Activated CD8-positive, alpha-beta memory T cell treated with anti-CD3 and anti-CD28 coated beads for 48 hours (primary cell): ENCODE measurements at places on chromosomes 5 and 9.

GRCh38 chr5:64796301-64796700 lies 27.6 kb downstream of the CWC27 start:
- DNase-seq = no peak

DNA sequence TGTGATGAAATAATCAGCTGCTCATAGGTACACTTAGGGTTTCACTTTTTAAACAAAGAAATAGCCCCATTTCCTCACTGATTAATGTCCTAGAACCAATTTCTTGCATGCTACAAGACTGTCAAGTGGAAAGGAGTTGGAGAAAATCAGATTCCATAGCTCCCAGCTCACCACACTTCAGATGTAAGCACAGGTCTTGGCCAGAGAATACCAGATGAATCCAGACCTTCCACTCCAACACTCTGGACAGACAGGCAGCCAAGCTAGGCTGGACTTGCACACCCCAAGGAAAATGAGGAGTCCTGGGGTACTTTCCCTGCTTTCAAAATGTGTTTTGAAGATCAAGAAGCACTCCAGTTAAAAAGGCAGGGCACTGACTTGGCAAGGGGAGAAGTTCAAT lies 68.5 kb downstream of the KLHL3 start:
- no peak for DNase-seq

DNA sequence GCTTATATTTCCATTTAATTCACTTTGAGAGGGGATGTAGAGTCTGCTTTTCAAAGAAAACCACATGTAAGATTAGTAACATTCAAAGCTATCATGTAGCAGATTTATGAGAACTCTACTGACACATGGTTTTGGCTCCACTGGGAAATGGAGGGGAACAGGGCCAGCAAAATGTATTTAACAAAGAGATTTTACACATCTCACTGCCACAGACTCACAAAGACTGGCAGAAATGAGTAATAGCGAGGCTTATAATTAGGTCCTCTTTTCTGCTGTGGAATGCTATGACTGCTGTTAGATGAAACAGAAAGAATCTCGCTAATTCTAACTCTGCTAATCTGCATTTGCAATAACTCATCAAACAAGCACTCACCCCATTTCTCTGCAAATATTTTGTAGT lies 4.5 kb downstream of the DAP start:
- DNase-seq = no peak

- DNase-seq = no peak
Observed at GRCh38 chr5:163540696-163541095, 35.3 kb downstream of the MAT2B start.

DNA sequence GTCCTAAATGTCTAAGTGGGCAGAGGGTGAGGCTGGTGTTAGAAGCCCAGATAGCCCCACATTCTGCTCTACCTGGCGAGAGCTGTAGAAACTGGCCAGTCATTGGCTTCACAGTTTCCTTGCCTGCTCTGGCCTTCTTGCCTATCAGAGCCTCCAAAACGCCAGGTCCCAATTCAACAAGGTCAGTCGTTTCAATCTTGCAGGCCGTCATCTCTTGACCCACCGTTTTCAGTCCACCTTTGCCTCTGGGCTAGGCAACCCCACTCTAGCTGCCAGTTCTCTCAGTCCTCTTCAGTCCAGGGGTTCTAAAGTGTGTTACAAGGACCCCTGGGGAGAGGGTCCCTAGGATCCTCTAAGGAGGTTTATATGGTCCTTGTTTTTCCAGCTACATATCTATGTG lies 20.0 kb upstream of the TIFAB start:
- no peak for DNase-seq

GRCh38 chr9:2220036-2220435 lies 204.9 kb downstream of the SMARCA2 start:
- no peak for DNase-seq

DNA sequence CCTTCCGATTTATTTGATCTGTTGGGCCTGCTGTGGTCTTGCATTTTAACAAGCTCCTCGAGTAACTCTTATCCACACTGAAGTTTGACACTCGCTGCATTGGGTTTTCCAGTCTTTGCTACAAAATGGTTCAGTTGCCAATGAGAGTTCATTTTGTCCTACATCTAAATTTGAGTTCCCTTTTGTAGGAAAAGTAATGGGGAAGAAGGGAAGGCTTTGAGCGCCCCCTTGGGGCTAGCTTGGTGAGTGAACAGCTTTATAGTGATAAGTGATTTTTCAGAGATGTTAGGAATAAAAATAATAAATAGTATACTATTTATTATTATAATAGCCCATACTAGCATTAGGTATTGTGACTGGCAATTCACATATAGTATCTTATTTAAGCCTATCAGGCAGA lies 89.9 kb upstream of the GNAQ start:
- DNase-seq = peak; percentile 17

DNA sequence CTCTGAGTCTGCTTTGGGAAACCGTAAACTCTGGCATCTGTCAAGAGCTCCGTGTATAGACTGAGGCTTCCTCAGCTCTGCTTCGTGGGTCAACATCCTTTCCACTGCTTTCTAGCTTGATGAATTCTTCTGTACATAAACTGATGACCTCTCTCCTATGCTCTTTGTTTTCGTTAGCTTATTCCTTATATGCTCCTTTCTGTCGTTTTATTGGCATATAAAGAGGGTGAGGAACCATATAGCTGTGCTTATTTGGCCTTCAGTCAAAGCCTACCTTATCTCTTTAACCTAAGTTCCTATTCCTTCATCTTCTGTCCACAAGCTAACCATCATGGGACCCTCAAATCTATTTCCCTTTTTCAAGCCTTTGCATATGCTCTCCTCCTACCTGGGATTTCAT lies 39.4 kb upstream of the CARTPT start:
- no peak for DNase-seq

DNA sequence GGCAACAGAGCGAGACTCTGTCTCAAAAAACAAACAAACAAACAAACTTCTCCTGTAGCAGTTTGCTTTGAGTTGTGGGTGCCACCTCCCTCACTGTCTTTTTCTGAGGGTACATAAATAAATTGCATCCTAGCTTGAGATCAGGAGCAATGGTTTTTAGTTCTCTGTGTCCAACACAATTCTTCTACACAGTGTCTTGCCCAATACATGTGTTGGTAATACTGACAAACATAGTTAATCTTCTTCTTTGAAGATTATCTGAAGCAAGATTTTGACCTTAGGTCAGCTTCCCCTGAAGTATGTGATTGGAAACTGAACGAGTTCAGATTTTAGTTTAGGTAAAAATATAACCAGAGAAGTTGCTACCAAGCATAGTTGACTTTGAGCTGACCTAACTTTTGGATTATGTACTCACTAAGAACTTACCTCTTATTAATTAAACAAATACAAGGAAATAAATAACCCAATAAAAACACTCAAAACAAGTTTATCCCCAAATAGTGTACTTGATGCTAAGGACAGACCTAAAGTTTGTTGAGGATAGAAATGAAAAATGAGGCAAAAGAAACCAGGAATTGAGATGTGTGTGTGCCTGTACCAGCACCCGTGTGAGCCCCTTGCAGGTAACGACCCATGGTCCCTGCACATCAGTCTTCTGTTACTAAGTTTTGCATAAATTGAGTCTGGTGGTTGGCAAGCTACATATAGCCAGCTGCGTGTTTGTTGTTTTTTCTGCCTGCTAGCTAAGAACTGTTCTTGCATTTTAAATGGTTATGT lies 16.2 kb downstream of the TJP2 start:
- DNase-seq = no peak

DNA sequence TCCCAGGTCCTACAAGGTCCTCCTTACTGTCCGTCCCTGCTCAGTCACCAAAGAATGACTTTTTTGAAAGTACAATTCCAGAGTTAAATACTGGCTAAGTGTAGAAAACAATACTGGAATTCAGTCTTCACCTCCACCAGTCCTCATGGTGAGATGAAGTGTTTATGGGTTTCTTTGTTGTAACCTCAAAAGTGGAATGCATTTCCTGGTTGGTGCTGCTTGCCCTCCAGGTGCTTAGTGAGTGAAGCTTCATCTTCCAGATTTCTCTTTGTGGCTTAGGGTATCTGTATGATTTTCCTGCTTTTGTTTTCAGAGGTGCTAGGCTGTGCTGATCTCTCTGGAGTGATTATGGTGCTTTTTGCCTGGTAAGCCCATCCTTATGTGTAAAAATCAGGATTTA lies 49.4 kb upstream of the DHFR start:
- no peak for DNase-seq

DNA sequence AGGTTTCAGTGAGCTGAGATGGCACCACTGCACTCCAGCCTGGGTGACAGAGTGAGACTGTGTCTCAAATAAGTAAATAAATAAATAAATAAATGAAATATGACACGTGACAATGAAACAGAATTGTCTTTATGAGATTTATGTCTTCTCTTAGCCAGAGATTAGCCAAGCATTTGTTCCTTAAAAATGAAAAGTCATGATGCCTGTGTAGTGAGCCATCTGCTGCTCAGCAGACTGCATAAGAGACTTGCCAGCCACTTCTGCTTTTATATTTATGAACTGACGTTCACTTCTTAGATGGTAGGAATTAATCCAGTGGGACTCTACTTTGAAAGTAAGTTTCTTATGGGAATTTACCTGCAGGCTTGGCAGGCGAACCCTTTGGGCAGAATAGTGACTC lies 227.4 kb downstream of the NR3C1 start:
- no peak for DNase-seq

DNA sequence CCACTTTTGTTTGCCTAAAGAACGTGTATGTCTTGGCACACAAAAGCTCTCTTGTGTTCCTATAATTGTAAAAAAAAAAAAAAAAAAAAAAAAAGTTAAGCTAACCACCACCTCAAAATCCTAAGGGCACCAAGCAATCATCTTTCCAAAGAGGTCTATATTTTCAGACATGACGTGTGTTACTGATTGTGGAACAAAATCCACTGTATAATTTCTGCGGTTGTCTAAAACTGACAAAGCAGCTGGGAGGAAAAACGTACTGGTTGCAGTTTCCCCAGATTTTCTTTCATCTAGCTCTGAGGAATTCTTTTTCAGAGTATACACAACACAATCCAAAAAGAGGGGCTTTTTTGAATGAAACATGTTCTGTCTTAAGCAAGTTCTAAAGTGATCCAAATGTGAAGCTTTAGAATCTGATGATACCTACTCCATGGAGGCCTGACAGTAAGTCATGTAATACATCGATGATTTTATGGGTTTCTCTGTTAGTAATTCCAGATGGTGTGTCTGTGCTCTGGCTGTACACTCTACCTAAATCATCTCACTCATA lies 375.6 kb upstream of the NUDT12 start:
- DNase-seq = no peak

DNA sequence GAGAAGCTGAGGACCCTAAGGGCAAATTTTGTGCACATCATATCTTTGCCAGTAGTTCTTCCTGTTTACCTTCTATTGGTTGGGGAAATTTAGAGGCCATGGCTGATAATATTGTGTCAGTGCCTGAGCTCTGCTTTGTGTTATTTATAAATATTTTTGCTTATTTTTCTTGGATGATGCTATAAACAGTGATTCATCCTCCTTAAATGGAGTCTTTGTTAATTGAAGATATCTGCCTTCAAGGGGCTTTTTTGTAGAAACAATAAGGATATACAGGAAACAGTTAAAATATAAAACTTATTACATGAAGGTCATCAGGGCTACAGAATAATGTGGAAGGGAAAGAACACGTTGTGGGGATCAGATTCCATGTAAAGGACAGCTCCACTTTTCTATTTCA lies 78.0 kb downstream of the PAM start:
- no peak for DNase-seq
